ENCODE measurements at places on chromosomes 2 and 18.
A peak's percentile ranks its signal among the peaks of the same experiment; 100 is the strongest.

GRCh38 chr18:53739700-53740099 lies 484.8 kb downstream of the MBD2 start:
- no peak for DNase-seq

GRCh38 chr2:181241366-181241765 lies 215.8 kb upstream of the ITGA4 start:
- DNase-seq, result no peak

DNA sequence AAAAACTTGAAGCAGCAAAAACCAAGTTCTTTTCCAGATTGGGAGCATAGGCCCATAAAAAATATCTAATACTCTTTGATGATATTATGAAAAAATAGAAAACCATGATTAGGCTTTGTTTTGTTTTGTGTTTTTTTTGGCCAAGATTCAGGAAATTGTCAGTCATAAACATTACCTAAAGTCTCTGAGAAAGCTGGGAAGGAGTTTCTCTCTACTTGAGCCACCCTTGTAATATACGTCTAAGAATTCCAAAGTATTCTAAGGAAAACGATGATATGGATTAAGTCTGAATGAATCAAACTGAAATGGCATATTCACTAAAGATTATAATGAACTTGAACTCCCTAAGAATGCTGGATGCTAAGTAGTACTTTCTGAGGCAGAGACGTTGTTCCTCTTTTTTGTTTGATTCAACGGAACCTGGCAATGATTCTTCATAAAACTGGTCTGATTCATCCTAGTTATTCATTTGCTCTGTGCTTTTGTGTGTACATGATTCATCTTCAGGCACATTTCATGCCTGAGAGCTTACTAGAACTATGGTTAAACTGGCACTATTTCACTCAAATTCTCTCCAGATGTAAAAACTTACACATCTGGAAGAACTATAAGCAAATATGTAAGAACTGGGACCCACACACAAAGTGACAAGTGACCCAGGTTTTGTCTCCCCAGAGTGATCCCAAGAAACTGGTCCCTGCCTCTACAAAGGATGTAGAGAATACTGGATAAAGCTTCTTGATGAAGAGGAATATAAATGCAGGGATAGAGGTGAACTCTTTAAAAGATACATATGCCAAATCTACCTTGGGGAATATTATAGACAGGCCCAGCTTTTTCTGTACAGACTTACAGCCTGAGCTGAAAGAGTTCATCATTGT lies 159.7 kb downstream of the DOCK10 start:
- peak; percentile 65 for DNase-seq

GRCh38 chr2:3127710-3128109 lies 249.9 kb downstream of the EIPR1 start:
- no peak for DNase-seq

GRCh38 chr18:7618891-7619442 lies 51.9 kb downstream of the PTPRM start:
- no peak for DNase-seq

Measured in umbilical cord (tissue), 2 donors.